ENCODE measurements at places on chromosomes 12 and 14.

DNA sequence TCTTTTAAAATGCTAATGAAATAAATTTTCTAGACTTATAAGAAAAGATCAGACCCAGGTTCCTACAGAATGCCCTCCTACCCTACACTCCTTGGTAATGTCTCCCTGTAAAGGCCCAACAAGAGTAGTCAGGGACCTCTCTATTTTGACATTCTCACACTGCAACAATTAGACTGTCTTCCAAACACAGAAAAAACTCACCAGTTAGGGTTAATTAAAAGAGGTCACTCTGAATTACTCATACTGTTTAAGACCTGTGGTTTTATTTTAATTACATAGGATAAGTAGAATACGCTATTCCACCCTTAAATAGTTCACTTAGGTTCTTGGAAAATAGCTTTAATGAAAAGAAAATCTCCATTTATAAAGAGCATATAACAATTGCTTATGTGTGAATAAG lies 142.4 kb downstream of the ITPR2 start:
- DNase-seq, result no peak

GRCh38 chr12:13986031-13986430 lies 4.6 kb upstream of the GRIN2B start:
- DNase-seq, result no peak

- no peak for DNase-seq
Measured at GRCh38 chr12:129446696-129447095, 457.1 kb downstream of the TMEM132D start.

- DNase-seq, result no peak
Measured at GRCh38 chr12:104802208-104802607, 155.9 kb downstream of the SLC41A2 start.

DNA sequence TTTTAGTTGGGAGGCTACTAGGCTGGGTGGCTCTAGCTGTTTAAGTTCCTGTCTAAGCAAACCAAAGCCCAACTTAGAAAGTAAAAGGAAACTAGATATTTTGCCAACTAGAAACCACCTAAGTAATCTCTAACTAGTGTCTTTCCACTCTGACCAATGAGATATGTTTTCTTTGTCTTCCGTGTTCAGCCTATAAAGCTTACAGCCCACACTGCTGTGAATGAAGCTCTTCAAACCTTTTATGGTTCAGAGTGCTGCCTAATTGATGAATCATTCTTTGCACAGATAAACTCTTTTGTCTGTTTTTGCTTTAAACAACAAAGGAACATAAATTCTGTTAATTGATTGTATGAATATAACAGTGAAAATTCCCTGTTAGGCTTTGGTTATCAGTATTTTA lies 66.1 kb downstream of the FUT8 start:
- no peak for DNase-seq

DNA sequence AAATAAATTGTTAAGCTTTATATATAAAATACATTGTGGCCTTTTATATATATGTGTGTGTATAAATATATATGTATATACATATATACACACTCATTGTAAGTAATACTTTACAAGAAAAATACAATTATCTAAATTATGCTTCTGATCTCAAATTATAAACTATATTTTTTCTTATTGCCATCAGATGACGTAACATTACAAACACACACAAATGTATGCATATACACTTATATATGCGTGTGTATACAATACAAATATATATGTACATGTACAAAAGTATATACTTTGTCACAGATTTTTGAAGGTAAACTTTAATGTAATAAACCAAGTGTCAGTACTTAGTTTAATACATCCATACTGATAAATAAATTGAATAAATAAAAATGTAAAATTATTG lies 278.9 kb upstream of the LMO3 start:
- DNase-seq, result no peak

- DNase-seq, result no peak
Measured at GRCh38 chr12:42615006-42615405, 25.5 kb upstream of the PRICKLE1 start.

GRCh38 chr12:72610342-72610741 lies 338.2 kb downstream of the TRHDE start:
- DNase-seq, result no peak

GRCh38 chr12:104213952-104214351 lies 1.6 kb upstream of the TXNRD1 start:
- DNase-seq, result no peak

DNA sequence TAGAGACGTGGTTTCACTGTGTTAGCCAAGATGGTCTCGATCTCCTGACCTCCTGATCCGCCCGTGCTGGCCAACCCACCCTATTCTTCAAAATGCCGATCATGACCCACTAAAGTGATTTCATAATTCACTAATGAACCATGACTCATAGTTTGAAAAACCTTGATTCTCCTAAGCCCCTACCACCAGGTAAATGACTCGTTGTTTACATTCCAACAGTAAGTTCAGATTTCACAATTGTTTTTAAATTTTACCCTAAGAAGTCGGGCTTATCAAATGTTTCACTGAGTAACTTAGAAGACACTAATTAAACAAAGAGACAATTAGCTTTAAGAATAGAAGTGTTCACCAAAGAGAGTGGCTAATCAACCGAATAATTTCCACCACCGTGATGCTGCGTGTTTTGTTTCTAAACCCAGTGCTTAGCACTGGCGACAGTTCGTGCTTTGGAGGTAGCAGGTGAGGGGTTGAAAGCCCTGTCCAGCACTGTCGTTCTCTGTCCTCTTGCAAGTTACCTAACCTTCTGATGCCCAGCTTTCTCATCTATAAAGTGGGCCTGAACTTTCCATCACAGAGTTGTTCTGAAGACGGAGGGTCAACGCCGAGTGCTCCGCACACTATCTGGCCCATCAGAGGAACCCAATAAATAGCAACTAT lies 136.5 kb downstream of the NTF3 start:
- DNase-seq, result no peak

GRCh38 chr14:21026274-21026987 lies 1.6 kb upstream of the NDRG2 start:
- no peak for DNase-seq

- peak; percentile 52 for DNase-seq
Measured at GRCh38 chr12:124605150-124605882, 37.9 kb upstream of the NCOR2 start.

DNA sequence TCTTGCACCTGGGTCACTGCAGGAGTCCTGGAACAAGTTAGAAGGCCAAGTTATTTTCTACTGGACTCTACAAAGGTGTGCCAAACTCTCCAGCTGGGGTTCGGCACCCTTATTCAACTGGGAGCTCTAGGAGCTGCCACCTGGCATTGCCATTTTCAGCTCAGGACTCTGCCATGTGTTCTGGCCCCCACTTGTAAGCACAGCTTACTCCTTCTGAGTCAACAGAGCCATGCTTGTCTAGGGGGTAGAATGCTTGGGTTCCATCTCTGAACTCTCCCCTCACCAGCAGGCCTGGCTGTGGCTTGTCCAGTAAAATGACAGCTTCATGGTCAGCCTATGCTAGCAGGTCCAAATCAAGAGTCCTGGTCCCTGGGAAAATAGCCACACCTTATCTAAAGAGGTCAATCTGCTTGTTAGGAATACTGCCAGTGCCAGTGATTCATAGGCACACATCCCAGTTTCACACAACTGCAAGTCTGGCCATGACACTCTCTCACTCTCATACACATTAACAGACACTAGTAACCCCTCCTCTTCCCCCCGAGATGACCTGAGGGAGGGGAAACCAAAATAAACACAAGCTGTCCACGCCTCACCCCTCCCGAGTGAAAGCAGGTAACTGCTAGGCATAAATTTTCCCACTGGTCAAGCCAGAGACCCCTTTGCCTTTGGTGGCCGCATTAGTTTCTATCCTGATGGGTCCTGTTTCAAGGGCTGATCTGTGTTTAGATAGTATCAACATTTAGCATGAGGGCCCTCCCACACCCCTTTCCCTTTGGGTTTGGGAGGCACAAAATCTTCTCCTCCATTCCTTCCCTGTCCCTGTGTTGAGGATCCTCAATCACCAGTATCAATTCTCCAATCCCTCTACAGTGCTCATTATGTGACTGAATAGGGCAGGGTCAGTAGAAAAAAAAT lies 182.3 kb upstream of the GZMB start:
- peak; percentile 76 for DNase-seq

GRCh38 chr14:67395876-67396189 lies 16.1 kb downstream of the PLEK2 start:
- DNase-seq, result no peak

GRCh38 chr12:128795530-128796361 lies 28.0 kb downstream of the SLC15A4 start:
- DNase-seq, result no peak

- DNase-seq, result no peak
Measured at GRCh38 chr14:60515511-60516289, 6.8 kb downstream of the SIX6 start.

DNA sequence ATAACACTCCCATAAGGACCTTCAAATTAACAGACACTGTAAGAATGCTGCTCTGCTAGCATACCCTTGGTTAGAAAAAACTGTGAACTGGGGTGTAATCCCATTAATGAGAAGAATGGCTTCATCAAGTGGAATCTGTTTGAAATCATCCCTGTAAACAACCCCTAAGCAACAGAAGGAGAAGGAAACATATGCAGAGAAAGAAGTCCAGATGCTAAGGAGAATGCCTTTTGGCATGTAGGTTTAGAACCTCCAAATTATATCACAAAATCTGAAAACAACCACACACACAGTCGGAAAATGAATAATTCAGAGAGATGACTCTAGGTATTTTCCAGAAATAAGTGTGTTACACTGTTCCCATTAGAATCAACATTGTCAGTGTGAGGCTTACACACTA lies 140.2 kb downstream of the NUAK1 start:
- DNase-seq, result no peak

DNA sequence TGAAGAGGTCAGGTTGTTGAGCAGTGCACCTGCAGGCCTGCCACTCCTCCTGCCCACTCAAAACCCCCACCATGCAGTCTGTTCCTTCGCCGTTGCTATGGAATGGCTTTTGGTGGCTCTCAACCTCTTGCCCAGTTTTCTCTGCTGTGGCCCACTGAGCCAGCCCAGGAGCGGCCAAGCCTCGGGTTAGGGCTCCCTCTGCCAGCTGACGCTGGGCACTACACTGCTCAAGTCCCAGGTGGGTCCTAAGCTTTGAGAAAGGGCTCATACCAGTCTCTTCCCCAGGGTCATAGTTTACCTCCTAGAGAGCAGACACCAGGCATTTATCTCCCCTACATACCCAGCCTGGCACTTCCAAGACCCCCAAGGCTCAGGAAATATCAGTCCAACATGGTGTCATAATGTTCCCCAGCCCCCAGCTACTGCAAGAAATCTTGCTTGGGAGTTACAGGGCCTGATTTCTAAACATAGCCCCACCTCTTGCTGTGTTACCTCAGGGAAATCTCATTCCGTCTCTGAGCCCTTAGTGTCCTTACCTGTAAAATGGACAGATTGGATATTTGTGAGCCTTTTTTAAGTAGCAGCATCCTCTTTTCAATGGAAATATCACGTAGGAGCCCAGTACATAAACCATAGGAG lies 59.4 kb downstream of the TSPAN11 start:
- DNase-seq, result peak; percentile 46
